ENCODE measurements at places on chromosomes 13 and 19.

- no peak for DNase-seq
Observed at GRCh38 chr13:44263751-44264620, 109.6 kb upstream of the SERP2 start.

GRCh38 chr13:53152057-53152421, 123.4 kb downstream of the OLFM4 start:
- DNase-seq = no peak

DNA sequence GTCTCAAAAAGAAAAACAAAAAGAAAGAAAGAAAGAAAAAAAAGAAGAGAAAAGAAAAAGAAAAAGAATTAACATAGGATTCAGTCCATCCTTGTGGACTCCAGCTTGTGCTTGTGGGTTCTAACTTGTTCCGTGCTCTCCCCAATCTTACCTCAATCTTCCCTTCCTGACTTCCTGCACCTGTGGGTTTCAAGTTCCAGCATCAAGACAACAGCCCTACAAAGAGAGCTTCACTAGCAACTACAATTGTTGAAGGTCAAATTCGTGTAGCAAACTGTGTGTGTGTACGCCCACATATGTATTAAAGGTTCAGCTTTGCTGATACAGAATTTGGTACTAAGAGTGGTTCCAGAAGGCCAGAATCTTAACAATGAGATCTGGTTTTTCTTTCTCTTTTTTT, 25.3 kb downstream of the FXYD5 start:
- DNase-seq = no peak

DNA sequence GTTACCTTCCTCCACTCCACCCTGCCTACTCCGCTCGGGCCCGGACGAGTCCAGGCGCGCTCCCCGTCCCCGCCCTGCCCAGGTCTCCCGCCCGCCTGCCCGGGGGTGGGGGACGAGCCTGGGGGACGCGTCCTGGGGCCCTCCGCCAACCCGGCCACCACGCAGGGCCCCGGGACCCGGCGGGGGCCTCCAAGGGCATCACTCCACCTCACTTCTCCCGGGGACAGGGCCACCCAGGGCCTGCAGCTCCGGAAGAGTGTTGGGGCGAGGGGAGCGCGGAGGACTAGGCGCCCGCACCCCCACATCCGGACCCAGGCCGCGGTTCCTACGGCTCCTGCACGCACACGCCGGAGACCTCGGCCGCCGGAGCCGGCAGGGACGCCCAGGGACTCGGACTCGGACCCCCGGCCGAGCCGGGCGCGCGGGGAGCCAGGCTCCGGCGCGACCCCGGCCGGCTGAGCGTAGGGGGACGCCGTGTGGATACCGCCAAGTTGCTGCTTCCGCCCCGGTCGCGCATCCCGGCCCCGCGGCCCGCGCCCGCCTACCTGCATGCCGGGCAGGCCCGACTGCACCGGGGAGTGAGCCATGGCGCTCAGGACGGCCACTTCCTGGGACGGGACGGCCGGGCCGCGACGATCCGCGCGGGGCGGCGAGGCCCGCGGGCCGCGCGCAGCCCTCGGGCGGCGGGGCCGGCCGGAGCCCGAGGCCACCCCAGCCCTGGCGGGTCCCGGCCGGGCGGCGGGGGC, 534 bp downstream of the STK24 start:
- DNase-seq = no peak

- no peak for DNase-seq
Observed at GRCh38 chr19:55563261-55563690, 17.4 kb downstream of the ZNF579 start.

GRCh38 chr13:40061466-40062450, 406.3 kb downstream of the COG6 start:
- no peak for DNase-seq

GRCh38 chr13:36438594-36439483, 6.5 kb downstream of the CCNA1 start:
- DNase-seq = no peak

GRCh38 chr13:60143775-60144174, 20.0 kb downstream of the DIAPH3 start:
- DNase-seq = no peak

GRCh38 chr19:57830071-57830602, at the start of gene ZNF587B:
Gene ZNF587B (plus strand): TSS chr19:57830299. CDS start chr19:57830529, 230 bp downstream.
- DNase-seq = no peak

- DNase-seq = no peak
Observed at GRCh38 chr19:35153701-35154524, 622 bp upstream of the FXYD5 start.

- DNase-seq = no peak
Observed at GRCh38 chr19:55152017-55152416, 3.0 kb upstream of the TNNT1 start.

GRCh38 chr19:39765091-39766076, 13.3 kb upstream of the LEUTX start:
- no peak for DNase-seq

DNA sequence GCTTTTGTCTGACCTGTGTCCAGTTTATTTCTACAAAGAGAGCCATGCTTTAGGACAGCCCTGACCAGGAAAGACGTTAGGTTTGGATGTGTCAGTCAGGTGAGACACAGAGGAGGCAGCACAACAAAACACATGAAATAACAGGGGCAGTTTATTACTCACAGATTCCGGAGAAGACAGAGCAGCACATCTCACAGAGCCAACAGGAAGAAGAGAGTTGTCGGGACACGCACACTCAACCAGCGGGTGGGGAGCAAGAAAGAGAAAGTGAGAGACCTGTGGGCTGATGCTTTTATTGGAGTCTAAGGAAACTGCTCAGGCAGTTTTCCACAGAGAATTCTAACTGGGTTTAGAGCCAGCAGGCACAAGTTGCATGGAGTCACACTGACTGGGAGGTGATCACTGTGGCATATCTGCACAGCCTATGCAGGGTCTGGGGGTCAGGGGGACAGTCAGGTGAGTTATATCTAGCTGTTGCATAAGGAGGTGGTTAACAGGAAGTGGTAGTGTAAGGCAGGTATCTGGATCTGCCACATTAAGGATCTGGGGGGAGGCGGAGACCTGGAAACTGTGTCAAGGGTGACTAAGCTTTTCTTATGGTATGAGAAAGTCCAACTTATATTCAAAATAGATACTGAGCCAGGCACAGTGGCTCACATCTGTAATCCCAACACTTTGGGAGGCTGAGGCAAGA, 24.1 kb upstream of the CEACAM20 start:
- DNase-seq = no peak

DNA sequence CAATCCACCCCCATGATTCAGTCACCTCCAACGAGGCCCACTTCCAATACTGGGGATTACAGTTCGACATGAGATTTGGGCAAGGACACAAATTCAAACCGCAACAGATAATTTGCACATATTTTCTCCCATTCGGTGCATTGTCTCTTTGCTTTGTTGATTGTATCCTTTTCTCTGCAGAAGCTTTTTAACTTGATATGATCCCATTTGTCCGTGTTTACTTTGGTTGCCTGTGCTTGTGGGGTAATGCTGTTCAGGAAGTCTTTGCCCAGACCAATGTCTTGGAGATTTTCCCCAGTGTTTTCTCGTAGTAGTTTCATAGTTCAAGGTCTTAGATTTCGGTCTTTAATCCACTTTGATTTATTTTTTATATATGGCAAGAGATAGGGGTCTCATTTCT, 330.8 kb upstream of the SPRY2 start:
- DNase-seq = no peak

Measured in SW 1271 (cell line).